ENCODE measurements at places on chromosomes 13 and 19.

GRCh38 chr13:63156816-63157215, 1741.2 kb upstream of the PCDH20 start:
- DNase-seq = no peak

DNA sequence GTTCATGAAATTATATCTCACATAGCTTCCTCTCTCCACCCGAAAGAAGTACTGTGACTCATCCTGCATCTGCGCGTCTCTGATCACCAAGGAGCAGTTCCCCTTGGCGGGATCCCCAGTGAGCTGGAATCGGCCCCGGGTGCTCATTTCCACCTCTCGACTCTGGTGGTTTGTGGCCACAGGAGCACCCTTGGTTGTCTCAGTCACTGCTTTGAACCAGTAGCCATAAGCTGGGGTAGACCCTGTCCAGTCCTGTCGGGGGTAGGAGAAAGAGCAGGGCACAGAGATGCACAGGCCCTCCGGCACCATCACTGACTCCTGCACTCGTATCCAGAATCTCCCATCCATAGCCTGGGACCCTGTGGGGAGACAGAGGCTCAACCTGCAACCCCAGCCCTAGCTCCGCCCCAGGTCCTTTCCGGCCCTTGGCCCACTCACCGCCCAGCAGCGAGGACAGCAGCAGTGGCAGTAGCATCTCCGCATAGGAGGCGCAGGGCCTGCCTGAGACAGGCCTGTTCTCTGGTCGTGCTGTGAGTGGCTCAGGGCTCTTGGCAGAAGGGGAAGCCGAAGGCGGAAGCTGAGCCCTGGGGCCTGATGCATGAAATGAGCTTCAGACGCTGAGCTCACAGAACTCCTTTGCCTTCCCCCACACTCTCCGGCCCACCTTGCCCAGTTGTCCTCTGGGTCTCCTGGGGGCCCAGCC, at the start of gene SIGLEC10:
Gene SIGLEC10 (minus strand): TSS at position 536 of the 703 bp plus-strand sequence. CDS start 61 bp downstream, at position 475.
- DNase-seq = no peak

GRCh38 chr19:48858984-48859710, 9.3 kb downstream of the PLEKHA4 start:
- no peak for DNase-seq

- no peak for DNase-seq
Observed at GRCh38 chr13:48902368-48902767, 73.3 kb upstream of the FNDC3A start.

DNA sequence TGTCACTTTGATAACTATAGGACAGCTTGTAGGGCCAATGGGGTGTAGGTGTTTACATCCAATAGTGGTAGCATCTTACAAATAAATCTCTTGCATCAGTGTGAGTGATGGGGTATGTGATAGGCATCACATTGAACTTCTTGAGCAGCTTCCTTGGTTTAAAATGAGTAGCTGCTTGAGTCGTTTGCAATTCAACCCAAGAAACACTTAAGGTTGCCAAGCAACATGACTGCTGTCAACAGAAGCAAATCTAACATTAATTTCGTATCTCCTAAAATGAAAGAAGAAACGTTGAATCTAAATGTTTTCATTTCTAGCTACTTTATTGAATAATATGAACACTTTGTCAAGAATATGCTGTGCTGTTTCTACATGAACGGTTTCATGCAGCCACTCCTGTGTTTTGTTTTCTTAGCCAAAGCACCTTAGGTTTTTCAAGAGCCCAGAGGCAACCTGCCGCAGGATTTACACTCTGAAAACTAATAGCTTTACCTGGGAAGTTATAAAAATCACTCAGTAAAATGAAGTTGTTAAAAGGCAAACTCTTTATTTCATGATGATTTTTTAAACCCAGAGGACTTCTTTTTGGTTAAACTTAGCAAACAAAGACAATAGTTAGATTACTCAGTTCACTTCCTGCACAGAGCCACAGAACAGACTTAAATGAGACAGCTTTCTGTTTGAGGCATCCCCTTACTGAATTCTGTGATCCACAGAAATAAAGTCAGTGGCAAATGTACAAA, 305.2 kb downstream of the MTUS2 start:
- no peak for DNase-seq

DNA sequence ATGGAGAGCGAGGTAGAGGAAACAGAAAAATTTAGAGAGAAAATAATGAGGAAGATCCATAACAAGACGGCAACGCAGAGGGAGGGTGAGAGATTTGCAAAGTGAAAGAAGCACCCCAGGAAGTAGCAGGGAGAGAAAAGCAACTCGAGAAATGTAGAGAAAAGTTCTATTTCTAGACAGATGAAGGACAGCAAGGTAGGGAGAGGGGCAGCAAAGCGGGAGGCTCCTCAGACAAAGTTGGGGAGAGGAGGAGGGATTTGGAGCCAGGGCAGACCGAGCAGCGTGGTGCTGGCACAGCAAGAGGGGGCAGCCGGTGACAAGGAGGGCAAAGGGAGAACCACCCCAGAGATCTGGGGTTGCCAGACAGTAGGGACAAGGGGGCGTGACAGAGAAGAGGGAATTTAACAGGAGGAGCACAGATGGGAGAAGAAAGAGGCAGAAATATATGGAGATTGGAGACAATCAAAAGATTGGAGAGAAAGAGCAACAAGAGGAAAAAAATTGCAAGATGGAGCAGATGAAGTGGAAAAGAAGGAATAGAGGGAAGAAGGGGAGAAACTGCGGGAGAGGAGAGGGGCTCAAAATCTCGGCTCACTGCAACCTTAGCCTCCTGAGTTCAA, 989 bp downstream of the ZNF766 start:
- no peak for DNase-seq

DNA sequence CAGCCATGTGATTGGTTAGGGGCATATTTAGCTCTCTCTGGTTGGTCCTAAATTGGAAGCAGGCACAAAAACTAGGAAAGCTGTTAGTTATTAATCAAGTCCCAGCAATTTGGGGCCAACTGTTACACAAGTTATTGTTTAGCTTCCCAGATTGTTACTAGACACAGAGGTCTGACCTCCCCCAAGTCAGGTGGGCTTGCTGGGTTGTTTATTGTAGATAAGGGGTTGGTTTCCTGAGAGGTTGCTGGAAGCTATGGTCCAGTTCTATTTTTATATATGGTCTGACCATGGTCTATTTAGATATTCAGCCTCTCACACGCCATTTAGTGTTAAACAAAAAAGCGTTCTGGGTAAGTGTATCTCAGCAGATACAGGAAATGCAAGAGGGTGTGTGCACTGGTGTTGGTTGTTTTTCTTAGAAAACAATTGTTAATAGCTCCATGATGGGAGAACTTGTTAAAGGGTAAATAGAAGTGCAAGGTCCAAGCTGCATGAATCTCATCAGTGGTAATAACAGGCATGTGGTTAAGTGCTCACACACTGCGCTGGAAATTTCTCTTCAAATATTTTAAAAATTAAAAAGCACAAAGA, 150.0 kb downstream of the RAP2A start:
- DNase-seq = no peak

DNA sequence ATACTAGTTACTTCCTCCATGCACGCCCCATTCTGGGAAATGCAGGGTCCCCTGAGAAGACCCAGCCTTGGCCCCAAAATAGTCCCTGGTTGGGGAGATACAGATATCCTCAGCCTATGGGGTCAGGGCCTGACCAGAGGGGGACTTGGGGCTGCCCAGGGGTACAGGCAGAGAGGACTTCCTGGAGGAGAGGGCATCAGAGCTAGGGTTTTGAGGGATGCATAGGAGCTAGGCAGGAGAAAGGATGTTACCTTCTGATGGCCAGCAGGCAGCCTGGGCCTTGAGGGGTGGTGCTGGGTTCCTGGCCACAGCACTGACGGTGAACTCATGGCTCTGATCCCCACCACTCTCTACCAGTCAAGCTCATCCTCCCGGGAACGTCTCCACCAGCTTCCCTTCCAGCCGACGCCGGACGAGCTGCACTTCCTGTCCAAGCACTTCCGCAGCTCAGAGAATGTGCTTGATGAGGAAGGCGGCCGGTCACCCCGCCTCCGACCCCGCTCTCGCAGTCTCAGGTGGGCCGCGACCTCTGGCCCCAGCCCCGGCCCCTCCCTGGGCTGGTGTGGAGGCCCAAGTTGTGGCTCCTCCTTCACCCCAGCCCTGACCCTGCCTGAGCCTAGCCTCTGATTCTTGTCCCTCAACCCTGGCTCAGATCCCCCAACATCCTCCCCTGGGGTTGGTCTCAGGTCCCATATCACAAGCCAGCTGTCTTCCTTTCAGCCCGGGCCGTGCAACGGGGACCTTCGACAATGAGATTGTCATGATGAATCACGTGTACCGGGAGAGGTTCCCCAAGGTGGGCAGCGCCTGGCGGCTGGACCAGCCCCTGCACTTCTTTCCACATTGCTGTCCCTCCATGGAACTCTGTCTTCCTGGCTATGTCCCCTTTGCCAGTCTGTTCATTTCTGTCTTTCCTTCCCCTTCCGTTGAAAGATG, 25.6 kb downstream of the MAST3 start:
- DNase-seq = no peak

DNA sequence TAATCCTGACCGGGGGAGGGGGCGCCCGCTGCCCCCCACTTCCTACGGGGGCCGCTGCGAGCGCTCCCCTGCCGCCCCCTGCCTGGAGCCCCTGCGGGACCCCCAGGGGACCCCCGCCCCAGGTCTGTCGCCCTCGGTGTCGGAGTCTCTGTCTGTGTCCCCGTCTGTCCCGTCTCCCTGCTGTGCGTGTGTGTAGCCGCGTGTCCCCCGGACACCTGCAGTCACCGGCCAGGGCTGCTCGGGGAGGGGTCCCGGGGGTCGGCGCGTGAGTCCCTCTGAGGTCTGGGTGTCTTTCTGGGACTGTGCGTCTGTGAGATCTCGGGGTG, 7.7 kb upstream of the NFIC start:
- DNase-seq = no peak

- no peak for DNase-seq
Observed at GRCh38 chr19:2986951-2987524, 9.7 kb downstream of the TLE6 start.

- no peak for DNase-seq
Observed at GRCh38 chr19:19619181-19619848, 828 bp upstream of the PBX4 start.

GRCh38 chr19:35609851-35610353, 2.6 kb upstream of the HAUS5 start:
- no peak for DNase-seq

GRCh38 chr19:16175954-16176353, 2.6 kb upstream of the CIB3 start:
- no peak for DNase-seq

- no peak for DNase-seq
Observed at GRCh38 chr13:31967155-31967554, 64.4 kb upstream of the FRY start.

- no peak for DNase-seq
Observed at GRCh38 chr13:51689663-51689996, 105.4 kb downstream of the WDFY2 start.

- no peak for DNase-seq
Observed at GRCh38 chr13:67003743-67004142, 226.4 kb downstream of the PCDH9 start.

DNA sequence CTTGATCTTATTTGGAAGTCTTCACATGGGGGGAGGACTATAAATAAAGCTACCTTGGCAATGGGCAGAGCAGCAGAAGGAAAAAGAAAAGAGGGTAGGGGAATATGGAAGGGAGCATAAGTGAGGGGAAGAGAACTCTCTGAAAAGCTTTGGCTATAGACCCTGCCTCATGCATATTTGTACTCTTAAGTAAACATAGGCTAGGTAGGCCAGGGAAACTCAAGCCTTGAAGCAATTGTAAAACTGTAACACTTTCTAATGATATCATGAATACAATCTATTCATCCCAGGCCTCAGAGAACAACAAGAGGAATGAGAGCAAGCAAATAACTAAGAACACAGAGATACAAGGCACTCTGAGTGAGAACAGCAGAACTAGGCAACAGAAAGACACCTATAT, 20.4 kb downstream of the MYCBP2 start:
- no peak for DNase-seq

DNA sequence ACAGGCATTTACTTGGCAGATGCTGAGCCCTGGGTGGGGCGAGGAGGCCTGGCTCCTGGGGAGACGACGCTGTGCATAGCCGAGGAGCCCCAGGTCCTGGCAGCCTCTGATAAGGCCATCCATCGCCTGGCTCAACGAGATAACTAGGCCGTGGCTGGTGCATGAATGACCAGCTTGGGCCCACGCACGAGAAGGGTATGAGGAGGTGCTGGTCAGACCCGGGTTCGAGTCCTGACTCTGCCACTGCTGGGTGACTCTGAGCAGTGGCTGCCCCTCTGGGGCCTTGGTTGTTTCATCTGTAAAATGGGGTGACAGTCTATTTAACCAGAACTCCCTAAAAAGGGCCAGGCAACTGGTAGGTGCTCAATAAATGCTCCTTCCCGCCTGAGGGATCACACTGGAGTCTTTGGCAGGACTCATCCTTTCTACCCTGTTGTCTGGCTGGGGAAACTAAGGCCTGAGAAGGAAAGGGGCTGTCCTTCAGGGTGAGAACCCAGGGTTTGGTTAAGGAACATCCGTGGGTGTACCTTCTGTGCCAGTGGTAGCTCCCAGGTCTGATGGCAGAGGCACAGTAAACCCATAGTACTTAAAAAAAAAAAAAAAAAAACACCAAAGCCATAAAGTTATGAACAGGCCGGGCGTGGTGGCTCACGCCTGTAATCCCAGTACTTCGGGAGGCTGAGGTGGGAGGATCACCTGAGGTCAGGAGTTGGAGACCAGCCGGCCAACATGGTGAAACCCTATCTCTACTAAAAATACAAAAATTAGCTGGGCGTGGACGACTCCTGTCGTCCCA, 8.1 kb upstream of the ARRDC2 start:
- DNase-seq = no peak

DNA sequence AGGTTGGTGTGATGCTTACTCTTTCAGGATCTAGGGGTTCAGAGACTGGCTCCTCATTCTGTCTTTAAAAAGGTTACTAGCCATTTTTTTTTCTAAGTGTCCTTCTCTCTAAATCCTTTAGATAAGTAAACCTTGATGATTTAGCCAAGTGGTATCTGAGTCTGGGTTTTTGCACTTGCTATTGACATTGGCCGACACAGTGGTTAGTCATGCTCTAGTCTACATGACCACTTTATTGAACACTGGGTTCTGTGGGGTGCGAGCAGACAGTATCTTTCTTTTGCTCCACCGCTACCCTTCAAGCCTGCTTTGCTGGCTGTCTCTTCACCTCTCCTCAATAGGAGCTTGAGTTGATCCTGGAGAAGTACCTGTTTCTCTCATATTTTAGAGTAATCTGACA, 6.2 kb upstream of the NUP58 start:
- no peak for DNase-seq

GRCh38 chr13:106176117-106176516, 359.3 kb downstream of the EFNB2 start:
- no peak for DNase-seq

DNA sequence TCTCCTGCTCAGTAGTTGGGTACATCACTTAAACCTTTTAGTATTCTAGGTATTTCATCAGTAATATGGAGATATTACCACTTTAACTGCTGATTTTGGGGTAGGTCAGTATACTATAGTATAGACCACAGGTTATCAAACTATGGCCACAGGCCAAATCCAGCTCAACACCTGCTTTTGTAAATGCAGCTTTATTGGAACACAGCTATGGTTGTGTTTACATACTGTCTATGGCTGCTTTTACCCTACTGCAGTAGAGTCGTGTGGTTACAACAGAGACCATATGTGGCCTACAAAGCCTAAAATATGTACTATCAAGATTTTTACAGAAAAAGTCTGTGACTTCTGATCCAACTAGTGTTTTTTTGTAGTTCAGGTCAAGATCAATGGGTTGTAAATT, 10.3 kb downstream of the COG6 start:
- no peak for DNase-seq

- DNase-seq = no peak
Observed at GRCh38 chr13:31418186-31418585, 218.4 kb downstream of the B3GLCT start.

All from NCI-H2029 treated with DMSO at 0.1 percent for 48 hours (cell line).